Stimulated activated CD8-positive, alpha-beta memory T cell treated with anti-CD3 and anti-CD28 coated beads, Interleukin-4, amount 100 ng/mL, for 1 hour (primary cell): ENCODE measurements at places on chromosomes 1 and 21.

- no peak for DNase-seq
These were observed 122.6 kb upstream of the PPP2R5A start for GRCh38 chr1:212162635-212163034.

DNA sequence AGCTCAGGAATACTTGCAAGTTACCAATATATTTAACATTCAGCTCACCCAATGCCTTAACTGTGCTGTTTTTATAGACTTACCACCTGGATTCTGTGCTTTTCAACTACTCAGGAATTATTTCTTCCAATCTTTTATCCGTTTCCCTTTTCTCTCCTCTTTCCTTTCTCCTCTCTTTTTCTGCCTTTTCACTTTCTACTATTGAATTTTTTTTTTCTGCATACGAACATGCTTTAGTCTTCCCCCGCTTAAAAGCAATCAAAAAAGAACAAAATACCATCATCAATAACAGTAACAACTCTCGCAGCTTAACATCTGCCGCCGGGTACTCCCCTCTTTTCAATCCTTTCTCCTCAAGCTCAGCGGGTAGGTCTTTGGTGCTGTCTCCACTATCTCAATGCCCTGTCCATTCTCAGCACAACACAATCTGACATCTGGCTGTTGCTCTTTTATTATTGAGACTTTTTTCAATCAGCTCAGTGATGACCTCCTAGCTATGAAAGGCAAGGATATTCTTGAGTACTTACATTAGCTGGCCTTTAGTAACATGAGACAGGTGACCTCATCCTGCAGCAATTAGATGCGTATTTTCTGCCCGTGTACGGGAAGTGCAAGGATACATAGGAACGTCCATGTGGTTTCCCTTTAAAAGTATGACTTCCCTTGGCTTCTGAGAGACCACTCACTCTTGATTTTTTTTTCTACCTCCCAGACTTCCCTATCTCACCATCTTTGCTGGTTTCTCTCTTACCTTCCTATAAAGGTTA lies 40.2 kb upstream of the SIPA1L2 start:
- no peak for DNase-seq

- no peak for DNase-seq
These were observed 35.2 kb upstream of the MAB21L3 start for GRCh38 chr1:116075990-116076389.

- DNase-seq = no peak
These were observed 133.4 kb upstream of the FGGY start for GRCh38 chr1:59163268-59164092.

DNA sequence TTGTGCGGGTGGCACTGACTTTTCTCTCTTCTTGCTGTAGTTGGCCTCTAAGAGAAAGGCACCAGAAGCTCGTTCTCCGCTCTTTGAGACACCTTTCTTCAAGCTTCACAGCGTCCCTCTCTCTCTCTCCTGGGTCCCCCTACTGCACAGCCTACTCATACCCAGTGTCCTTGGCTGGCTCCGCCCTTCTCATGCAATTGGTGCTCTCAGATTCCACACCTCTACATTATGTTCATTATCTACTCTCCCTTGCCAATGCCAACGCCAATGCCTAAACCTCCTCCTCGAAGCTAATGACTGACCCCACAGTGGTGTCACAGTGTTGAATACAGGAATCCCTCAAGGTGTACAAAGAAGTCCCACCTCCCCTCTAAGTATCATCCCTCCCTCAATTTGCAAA lies 4.8 kb upstream of the DNAJC28 start:
- DNase-seq = no peak

DNA sequence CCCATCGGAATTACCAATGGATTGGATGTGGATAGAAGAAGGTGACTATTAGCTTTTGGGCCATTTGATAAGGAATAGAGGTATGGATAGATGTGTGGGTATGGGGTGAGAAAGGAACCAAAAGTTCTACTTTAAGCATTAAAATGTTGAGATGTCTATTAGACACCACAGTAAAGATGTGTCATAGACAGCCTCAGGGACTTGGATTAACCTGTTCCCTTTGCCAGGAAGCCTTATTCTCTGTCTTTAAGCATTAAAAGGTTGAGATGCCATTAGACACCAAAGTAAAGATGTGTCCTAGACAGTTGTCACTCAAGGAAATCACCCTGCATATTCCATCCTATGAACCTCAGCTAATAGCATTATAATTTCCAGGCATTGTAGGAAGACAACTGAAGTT lies 11.0 kb upstream of the DENND1B start:
- DNase-seq = no peak

- no peak for DNase-seq
These were observed 12.0 kb downstream of the SMG7 start for GRCh38 chr1:183484254-183484653.

DNA sequence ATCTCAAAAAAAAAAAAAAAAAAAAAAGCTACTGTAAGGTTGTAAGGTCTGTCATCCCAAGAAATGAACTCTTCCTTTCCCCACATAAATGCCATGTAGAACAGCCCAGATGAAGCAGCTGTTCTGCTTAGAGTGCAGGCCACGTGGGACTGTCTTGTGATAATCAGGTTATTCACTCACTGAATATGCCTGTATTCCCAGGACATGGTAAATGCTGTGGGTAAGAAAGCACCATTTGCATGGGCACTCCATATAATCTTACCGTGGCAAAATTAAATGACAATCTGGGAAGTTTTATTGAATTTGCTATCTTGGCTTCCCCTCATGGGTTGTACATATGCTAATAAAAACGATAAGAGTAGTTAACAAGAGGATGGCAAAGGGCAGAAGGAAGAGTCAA lies 13.8 kb downstream of the RGS5 start:
- DNase-seq = no peak

DNA sequence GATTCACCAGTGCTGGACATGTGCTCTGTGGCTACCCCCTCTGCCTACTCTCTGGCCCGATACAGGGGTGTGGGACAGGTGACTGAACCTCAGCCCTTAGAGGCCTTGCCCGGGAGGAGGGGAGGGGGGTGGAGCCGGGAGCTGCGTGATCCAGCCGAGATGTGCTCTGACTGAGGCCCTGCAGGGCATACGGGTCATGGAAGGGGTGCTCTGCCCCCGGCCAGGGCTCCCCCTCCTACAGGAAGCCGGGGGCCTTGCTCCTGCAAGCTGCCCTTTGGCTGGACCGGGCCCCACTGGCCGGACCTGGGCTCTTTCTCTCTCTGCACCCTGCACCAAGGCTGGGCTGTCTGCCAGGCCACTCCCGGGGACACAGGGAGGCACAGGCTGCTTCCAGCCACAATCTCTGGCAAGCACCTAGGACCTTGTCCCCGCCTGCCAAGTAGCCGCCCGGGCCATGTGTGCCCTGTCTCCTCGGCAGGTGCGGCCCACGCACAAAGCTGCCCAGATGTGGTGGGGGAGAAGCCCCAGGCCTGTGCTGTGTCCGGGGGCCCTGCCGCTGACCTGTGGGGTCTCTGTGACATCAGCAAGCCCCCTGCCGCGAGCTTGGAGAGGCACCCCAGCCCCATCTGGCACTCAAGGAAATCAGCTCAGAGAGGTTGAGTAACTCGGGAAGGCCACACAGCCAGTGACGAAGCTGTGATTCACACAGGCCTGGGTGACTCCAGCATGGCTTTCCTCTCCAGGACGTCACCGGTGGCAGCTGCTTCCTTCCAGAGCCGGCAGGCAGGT lies 1.5 kb downstream of the SCNN1D start:
- no peak for DNase-seq

GRCh38 chr21:33739701-33740100 lies 97.4 kb downstream of the ITSN1 start:
- no peak for DNase-seq

DNA sequence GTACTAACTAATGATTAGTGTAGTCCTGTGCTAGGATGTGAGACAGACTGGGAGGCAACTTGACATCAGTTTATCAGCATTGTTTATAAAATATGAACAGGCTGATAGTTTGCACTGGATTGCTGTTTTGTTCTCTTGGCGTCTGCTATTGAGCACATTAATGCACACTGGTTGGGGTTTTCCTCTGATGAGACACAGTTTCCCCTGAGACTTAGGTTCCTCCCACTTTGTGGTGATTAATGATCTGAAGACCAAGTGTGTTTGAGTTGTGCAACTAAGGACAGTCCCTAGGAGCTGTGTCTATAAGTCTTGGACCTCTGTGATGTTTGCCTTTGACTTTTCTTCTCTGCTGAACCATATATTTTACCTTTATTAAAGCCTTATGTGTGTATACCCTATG lies 1015.4 kb downstream of the AMY1C start:
- no peak for DNase-seq

DNA sequence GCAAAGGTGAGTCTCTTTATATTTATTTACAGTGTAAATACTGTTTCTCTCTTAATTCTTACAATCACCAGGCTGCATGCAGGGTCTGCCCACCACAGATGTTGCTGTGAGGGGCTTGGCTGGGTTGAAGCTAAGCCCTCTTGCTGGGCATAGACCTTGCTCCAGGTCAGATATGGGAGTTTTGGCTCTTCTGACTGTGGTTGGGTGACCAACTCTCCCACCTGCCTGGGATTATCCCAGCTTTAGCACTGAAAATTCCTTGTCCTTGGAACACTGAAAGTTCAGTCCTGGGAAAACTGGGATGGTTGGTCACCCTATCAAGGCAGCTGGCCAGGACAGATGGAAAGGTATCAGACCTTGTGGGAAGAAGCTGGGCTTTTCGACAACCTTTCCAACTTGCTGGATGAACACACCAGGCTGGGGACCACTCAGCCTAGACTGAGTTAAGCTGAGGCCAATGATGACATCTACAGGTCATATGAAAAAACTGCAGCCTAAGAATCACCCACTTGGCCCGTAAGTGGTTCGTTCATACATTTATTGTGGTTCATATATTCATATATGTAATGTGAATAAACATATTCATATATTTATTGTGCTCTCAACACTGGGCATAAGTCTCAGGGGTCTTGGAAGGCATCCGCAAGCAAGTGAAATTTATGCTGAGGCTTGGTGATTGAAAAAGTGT lies 26.6 kb upstream of the HPDL start:
- no peak for DNase-seq

GRCh38 chr1:231192620-231193163 lies 30.8 kb downstream of the TRIM67 start:
- no peak for DNase-seq
